ENCODE measurements at places on chromosomes 2 and 18. TPM values are rescaled to one million over a fixed set of nuclear protein-coding genes. Genes with fewer than 3 reads are reported as not detected.

The DSEL gene
- 2.6 TPM for total RNA-seq

The FEV gene
- total RNA-seq = not detected

The CTNNA2 gene
- total RNA-seq = not detected

The CBLN2 gene
- not detected for total RNA-seq

The CDH7 gene
- total RNA-seq = under 0.01 TPM

The C2orf66 gene
- total RNA-seq = 0.06 TPM

The IL18R1 gene
- 0.82 TPM for total RNA-seq

The IL36RN gene
- not detected for total RNA-seq

The BCL11A gene
- total RNA-seq = 1.1 TPM

The TMEFF2 gene
- under 0.01 TPM for total RNA-seq

Data from bladder microvascular endothelial cell (primary cell).